ENCODE measurements at places on chromosomes 1 and 21.

DNA sequence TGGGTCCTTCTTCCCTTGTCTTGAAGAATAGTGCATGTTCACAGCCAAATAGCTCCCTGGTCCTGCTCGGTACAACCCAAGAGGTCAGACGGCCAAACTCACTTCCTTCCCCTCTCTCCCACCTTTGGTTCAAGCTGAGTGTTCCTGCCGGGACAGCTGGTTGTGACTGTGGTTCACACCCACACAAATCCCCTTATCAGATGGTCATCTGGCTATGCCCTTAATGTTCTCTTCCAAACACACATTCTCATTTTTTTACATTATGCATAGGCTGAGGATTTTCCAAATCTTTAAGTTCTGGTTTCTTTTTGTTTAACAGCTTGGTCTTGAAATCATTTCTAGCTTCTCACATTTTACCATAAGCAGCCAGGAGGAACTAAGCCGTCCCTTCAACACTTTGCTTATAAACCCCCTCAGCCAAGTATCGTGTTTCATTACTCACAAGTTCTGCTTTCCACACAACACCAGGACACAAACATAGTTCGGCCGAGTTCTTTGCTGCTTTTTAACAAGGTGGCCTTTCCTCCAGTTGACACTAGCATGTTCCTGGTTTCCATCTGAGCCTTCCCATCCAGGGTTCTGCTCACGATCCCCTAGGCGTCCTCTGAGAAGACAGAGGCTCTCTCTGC is 19.7 kb upstream of the TSPEAR start:
- DNase-seq = no peak

DNA sequence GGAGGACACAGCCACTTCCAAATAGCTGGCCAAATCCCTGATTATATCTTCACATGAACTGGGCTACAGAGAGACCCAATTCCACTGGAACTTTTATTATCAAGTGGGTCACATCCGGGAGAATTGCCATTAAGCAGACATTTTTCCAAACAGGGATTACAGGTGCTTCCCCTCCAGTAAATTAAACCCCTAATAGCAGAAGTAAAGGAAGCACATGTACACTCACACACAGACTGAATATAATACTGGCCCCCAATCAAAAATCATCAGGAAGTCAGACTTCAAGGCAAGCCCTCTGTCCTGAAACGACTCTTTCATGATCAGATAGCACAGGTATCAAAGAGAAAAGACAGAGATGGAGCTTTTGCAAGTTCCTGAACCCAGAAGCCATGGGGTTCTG is 118.6 kb upstream of the PPP2R5A start:
- DNase-seq = no peak

DNA sequence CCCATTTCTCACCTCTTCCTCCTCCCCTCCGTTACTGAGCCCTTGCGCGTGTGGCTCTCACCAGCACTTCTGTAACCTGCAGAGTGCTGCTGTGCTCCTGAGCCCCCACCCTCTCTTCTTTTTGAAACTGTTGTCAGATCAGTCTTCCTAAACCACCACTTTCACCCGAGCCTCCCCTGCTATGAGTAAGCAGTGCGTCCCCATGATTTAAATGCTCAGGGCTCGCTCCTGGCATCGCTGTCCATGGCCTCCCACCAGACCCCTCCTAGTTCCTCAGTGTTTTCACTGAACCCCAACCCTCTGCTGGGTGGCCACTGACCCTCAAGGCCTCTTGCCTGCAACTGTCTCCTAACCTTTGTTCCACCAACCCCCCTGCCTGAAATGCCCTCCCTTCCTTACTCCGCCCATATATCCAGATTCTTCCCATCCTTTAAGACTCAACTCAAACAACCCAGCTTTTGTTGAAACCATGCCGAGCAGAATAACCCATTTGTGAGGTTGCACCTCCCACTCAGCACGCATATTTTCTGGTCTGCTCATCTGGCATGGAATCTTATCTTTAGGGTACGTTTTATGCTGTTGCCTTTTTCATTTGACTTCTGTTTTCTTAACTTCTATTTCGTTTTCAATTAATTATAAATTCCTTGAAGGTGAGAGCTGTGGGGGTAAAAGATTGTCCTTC is 64.5 kb upstream of the FAM3B start:
- DNase-seq = no peak

DNA sequence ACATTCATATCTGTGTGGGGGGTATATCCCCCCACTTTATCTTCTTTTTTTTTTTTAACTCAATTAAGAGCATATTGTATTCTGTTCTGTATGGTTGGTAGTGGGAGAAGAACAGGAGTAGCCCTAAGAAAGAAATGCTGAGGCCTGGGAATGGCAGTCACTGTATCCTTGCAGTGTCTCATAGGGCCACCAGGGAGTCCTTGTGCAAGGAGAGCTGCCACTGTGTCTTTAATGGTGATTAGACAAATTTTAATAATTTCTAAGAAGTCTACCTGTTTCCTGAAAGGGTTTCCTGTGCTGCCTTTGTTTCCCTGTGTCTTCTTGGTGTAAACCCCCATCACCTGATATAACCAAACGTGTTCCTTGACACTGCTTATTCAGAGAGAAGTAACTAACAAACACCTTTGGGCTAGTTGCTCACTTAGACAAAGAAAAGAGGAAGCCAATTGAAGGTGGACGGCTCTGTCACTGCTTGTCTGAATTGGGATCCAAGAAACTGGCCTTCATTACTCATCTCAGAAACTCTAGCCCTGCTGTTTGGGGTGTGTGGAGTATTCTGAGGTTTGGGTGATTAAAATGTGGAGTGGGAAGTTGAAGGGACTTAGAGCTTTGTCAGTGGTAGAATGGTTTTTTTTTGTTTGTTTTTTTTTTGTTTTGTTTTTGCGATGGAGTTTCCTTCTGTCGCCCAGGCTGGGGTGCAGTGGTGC is 15.2 kb downstream of the GIPC2 start:
- no peak for DNase-seq

DNA sequence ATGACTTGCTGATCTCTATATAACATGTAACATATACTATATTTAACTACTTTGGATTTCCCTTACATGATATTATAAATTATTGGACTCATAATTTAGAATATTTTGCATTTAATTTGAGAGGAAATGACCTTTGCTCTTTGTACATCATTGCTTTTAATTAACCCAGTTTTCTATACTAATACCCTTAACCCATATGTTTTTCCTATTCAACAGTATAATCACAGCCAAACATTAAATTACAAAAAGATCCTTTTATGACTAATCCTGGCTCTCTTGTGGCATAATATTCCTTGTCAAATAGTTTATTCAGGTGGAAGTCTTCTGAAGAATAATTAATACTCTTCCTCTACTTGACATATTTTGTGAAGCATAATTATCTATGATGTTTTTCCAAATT is 56.0 kb upstream of the GPR52 start:
- DNase-seq = no peak

All from neural progenitor cell (in vitro differentiated cells).